ENCODE measurements at places on chromosomes 6 and 20. TPM values are rescaled to one million over a fixed set of nuclear protein-coding genes. Genes with fewer than 3 reads are reported as not detected.

Gene GPR6
- not detected for total RNA-seq

- DNase-seq: no peak
These were observed 508.6 kb downstream of the UTRN start for GRCh38 chr6:144793744-144794143.

Gene C6orf118
- total RNA-seq: not detected

DNA sequence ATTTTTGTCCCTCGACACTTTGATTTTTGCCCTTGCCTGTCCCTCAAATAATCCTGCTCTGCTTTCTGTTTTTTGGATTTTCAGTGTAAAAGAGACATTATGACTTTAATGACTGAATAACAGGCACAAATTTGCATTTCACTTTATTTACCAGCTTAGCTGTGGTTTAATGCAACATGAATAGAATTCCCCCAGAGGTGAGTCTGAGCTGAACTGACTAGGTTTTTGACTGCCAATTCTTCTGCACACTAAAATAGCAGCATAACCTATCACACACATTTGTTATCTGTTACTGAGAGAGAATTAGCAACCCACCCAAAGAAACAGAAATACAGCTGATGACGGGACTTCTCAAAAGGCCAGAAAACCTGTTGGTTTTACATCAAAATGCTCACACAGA is 3.9 kb upstream of the RBM24 start:
- DNase-seq: no peak

DNA sequence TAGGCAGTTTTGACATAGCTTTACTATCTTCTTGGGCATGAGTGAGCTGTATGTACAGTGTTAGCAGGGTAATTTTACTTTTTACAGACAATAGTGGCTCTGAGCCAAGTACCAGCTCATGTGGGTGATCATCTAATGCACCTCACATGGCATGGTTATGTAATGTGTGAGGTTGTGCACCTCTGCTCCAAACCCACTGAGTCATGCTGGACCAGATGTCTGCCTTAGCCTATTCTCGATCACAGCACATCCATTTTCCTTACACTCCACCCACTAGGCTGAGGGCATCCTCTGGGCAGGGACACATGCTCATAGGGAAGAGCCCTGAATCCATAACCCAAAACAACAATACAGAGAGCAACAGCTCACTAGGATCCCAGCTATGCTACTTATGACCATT is 71.6 kb upstream of the FBXL4 start:
- DNase-seq: no peak

Gene FAM217A
- not detected for total RNA-seq

Gene ANKS1A
- 19.7 TPM for total RNA-seq

DNA sequence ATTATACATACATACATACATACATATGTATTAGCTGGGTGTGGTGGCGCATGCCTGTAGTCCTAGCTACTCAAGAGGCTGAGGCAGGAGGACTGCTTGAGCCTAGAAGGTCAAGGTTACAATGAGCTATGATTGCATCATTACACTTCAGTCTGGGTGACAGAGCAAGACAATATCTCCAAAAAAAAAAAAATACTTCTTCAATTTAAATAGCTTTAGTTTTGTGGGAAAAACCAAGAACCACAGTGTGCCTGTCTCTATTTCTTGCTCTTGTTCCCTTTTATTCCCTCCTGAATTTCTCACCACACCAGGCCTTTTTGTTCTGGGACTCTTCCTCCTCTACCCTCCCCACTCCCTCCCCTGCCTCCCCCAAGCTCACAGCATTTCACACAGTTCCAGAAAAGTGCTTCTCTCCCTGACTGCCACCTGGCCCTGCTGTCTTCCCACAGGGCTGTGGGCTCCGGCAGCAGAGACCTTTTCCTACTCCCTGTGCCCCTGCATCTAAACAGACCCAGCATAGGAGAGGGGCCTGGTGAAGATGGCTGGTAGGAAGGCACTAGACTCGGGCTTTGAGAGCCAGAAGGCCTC is 1.3 kb downstream of the C20orf203 start:
- no peak for DNase-seq

DNA sequence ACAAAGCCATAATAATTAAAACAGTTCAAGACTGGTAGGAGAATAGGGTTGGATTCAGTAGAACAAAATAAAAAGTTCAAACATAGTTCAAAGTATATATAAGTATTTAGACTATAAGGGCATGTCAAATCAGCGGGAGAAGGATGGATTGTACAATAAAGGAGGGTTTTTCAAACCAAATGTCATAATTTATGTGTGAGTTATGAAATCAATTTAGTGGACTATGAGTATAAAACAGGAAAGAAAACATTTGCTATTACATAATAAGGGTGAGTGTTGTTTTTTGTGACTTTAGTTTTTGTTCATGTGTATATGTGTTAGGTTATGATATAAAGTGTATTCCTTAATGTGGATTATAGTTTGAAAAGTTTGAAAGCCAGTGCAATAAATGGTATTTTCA is 10.6 kb downstream of the ORC3 start:
- DNase-seq: no peak

DNA sequence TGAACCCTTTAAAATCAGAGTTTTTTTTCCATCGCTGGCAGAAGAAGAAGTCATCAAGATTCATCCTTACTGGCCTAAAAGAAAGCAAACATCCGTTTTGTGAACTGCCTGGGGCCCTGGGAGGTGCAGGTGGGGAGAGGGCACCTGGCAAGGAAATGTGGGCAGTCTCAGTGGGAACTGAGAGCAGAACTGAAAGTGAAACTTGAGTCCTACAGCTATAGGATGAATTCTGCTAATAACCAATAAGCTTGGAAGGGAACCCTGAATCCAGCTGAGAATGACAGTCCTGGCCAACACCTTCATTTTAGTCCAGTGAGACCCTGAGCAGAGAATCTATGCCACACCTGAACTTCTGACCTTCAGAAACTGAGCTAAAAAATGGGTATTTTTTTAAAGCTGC is 130.1 kb upstream of the ASCC3 start:
- peak; percentile 56 for DNase-seq

- no peak for DNase-seq
These were observed 14.5 kb downstream of the ASF1A start for GRCh38 chr6:118908441-118908840.
